ENCODE measurements at places on chromosomes 7 and 10.

DNA sequence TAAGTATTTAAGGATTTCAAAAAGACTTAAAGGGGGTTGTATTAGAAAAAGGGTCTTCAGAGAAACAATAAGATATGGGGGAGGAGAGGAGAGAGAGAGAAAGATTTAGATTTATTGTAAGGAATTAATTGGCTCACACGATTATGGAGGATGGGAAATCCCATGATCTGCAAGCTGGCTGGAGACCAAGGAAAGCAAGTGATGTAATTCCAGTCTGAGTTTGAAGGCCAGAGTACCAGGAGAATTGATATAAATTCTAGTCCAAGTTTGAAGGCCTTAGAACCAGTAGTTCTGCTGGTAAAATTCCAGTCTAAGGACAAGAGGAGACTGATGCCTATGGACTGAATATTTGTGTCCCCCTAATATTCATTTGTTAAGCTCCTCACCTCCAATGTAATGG is 20.6 kb upstream of the SLC13A1 start:
- DNase-seq, result peak; percentile 45

DNA sequence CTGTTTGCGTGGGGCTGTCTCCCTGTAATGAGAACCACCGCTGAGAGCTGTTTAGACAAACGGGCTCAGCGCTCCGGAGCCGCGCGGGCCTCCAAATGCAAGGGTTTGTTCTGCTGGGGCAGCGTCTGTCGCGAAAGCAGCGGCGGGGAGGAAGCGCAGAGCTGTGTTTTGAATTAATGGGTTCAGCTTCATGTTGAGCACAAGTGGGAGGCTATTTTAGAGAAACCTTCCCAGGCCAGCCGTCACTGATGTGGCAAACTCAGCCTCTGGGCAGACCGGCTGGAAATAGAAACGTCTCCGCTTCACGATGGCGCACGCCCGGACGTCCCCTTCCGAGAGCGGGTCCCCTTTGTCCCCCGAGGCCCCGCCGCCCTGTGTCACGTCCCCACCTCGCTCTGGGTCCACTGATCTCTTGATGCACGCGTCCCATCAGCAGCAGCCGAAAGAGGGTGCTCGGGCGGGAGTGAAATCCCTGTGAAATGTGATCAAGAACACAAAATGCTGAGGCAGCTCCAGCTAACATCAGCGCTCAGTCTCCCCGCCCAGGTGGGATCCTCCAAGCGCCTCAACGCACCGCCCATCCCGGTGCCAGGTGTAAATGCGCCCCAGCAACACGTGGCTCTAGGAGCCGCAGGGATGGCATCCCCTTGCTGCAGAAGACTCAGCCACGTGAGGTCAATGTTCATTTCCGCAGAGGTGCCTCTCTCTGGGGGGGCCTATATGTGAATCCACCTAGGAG is 44.9 kb downstream of the BAMBI start:
- DNase-seq, result peak; percentile 27

DNA sequence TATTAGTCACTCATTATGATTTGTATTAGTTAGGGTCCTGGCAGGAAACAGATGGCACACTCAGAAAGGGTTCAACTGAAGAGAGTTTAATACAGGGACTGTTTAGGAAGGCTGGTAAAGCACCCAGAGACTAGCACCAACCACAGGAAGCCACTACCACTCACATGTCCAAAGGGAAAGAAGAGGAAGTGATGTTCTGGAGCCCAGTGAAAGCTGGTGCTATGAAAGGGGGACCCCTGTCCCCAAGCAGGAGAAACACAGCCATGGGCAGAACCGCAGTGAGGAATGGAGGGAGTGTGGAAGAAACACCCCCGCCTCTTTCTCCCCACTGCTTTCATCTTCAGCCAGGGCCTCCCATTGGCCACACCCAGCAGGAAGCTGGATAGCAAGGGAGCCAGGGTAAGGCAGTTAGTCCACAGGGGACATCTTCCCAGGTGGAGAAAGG is 3.2 kb upstream of the VSIR start:
- no peak for DNase-seq

GRCh38 chr7:18896343-18896975 is 221.0 kb downstream of the TWIST1 start:
- peak; percentile 23 for DNase-seq

GRCh38 chr7:156606691-156607331 is 33.8 kb upstream of the RNF32 start:
- DNase-seq, result no peak

DNA sequence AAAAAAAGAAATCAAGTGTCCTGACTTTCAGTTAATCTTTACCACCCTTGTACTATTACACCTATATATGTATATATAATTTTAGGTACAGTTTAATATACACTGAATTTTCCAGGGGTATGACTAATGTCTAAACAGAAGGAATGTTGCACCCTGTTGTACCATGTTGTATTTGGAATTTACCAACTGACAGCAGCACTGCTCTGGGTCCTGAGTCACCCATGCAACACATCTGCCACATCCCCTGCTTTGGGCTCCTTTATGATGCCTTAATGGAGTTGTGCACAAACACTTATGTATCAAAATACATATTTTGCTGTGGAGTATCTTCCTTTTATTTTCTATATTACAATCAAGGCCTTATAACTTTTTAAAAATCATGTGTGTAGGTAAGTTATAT is 21.2 kb downstream of the YAE1 start:
- DNase-seq, result no peak

All from astrocyte of the spinal cord (primary cell).